ENCODE measurements at places on chromosomes 16 and 17.

DNA sequence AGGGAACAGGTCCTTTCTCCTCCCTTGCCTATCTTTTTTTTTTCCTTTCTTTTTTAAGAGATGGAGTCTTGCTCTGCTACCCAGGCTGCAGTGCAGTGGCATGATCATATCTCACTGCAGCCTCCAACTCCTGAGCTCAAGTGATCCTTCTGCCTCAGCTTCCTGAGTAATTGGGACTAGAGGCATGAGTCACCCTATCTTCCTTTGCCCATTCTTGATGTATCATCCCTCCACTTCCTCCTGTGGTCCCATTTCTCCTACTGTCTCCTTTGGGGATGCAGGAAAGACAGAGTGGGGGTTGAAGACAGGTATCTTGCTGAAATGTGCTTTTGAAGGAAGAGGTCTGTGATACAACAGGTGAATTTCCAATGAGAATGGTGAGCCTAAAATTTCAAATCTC is 5.5 kb downstream of the MYO19 start:
- no peak for DNase-seq

GRCh38 chr17:16875662-16876061 is 96.3 kb downstream of the TNFRSF13B start:
- no peak for DNase-seq

GRCh38 chr17:5361426-5361825 is 58.0 kb downstream of the NUP88 start:
- DNase-seq = no peak

DNA sequence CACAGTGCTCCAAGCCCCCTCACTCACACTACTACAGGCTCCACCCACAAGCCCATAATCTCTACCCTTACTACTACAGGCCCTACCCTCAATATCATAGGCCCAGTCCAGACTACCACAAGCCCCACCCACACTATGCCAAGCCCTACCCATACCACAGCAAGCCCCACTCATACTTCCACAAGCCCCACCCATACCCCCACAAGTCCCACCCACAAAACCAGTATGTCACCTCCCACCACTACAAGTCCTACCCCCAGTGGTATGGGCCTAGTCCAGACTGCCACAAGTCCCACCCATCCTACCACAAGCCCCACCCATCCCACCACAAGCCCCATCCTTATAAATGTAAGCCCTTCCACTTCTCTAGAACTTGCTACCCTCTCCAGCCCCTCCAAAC is 13.8 kb downstream of the RIPOR1 start:
- DNase-seq = peak; percentile 52

GRCh38 chr17:75153780-75154194 is 525 bp downstream of the JPT1 start:
- DNase-seq = no peak

DNA sequence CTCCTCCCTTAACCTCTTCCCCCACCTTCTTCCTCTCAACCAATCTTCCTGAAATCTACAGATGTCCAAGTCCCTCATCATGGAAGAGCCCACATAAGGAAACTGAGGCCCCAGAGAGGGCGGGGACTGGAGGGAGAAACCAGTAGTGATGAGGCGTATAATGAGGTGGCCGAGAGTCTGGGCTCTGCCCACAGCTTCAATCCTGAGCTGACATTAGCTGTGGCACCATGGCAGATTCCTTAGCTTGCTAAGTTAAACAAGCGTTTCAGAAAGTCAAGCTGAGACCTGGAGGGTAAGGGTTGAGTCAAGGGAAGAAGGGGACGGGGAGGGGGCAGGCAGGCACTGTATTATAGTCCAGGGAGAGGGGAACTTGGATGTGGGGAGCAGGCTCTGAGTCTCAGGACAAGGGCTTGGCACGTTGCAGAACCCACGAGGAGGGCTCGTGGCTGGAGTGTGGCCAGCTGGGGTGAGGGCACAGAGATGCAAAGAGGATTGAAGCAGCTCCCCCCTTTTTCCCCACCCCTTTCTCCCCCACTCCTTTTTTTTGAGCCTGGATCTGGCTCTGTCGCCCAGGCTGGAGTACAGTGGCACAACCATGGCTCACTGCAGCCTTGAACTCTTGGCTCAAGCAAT is 13.3 kb downstream of the ARHGAP23 start:
- no peak for DNase-seq

Data from inflammatory macrophage treated with lipopolysaccharide for 1 hour (primary cell).